ENCODE measurements at places on chromosomes 7 and 10.

GRCh38 chr7:106282852-106283251 lies 1.9 kb downstream of the NAMPT start:
- DNase-seq = no peak

DNA sequence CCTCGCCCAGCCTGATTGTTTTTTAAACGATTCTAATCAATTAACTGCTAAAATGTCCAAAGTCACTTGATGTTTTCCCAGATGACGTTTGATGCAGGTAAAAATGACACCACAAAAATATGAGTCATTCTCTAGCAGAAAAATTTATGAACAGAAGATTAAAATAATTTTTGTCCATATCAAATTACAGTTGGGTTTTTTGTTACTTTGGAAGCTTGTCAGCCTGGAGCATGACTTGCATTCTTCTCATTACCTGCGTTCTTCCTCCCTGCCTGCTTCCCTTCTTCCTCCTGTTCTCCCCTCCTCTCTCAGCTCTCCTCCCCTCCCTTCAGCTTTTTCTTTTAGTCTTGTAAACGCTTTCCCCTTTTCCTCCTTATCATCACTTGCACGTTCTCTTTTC lies 18.7 kb downstream of the IL15RA start:
- DNase-seq = no peak

DNA sequence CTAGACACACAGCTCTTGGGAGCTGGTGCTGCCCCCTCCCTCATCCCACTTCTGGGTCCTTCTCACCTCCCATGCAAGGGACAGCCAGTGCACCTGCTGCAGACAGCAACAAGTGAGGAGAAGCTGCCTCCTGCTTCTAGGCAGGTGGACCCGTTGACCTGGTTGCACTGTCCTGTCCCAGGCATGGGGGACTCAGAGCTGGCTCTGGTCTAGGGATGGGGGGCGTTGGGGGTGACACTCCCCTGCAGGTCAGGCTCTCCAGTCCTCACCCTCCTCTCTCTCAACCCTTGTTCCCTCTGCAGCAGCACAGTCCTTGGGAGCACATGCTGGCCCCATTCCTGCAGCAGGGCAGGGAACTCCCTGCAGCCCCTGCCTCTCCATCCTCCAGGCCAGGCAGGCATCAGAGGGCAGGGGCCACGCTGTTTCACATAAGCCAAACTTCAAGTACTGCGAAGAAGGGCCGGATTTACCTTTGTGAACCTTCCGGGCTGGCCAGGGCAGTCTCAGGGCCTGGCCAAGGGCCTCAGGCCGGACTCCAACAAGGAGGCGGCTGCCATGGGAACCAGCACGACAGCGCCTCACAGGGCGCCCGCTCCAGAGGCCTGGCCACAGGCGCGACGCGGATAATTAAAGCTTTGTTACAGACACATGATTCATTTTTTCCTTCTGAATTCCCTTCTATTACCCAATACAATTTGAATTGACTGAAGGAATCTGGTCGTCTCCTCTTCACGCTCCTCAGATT lies 48.5 kb downstream of the RASGEF1A start:
- DNase-seq = no peak

DNA sequence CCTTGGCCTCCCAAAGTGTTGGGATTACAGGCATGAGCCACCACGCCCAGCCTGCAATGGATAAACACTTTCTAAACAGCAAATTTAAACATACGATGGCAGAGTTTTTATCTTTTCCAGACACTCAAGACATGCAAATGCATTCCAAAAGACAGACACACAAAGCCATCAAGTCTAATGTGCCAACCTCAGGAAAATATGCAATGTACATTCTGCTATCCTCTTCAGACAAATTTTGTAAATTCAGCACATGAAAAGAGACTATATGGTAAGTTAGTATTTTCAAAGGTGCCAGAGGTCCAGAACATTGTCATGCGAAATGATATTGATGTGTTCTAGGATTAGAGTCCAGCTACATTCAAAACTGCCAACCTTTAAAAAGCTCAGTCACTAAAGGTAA lies 19.8 kb downstream of the HACD1 start:
- no peak for DNase-seq

GRCh38 chr10:77318739-77319138 lies 318.9 kb downstream of the KCNMA1 start:
- DNase-seq = no peak

- peak; percentile 47 for DNase-seq
Observed at GRCh38 chr10:24721229-24722106, 2.2 kb downstream of the ARHGAP21 start.

GRCh38 chr10:97042081-97042480 lies 143.7 kb downstream of the SLIT1 start:
- DNase-seq = no peak

- no peak for DNase-seq
Observed at GRCh38 chr7:133985300-133985699, 141.8 kb upstream of the LRGUK start.

- DNase-seq = peak; percentile 22
Observed at GRCh38 chr10:119896061-119896655, 3.6 kb downstream of the SEC23IP start.

GRCh38 chr7:128665057-128665456 lies 7.0 kb upstream of the GARIN1A start:
- DNase-seq = no peak

GRCh38 chr7:16850614-16851466 lies 30.9 kb downstream of the AGR3 start:
- no peak for DNase-seq

- DNase-seq = no peak
Observed at GRCh38 chr7:107551936-107552335, 11.8 kb downstream of the COG5 start.

- peak; percentile 72 for DNase-seq
Observed at GRCh38 chr10:17910125-17910789, 41.5 kb upstream of the SLC39A12 start.

DNA sequence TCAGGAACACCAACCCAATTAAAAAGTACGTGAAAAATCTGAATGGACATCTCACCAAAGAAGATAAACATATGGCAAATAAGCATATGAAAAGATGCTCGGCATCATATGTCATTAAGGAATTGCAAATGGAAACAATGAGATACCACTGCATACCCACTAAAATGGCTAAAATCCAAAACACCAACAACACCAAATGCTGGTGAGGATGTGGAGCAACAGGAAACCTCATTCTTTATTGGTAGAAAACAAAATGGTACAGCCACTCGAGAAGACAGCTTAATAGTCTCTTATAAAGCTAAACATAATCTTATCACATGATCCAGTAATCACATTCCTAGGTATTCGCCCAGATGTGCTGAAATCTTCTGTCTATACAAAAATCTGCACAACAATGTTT lies 13.1 kb downstream of the RSU1 start:
- DNase-seq = no peak

DNA sequence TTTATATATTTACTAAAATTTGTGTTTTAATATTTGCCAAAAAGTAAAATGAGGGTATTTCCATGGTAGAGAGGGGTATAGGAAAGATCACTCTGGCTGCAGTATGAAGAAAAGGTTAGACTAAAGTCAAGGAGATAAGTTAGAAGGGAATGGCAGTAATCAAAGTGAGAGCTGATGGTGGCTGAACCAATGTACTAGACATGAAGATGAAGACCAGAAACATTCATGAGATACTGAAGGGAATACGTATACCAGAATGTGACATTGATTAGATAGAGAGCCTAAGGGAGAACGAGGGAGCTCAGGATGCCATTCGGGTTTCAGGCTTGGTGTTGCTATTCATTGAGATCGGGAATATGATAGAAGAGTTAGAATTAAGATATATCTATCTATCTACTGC lies 7.8 kb downstream of the ZNF713 start:
- DNase-seq = no peak

- no peak for DNase-seq
Observed at GRCh38 chr7:46191296-46191695, 270.2 kb upstream of the IGFBP3 start.

DNA sequence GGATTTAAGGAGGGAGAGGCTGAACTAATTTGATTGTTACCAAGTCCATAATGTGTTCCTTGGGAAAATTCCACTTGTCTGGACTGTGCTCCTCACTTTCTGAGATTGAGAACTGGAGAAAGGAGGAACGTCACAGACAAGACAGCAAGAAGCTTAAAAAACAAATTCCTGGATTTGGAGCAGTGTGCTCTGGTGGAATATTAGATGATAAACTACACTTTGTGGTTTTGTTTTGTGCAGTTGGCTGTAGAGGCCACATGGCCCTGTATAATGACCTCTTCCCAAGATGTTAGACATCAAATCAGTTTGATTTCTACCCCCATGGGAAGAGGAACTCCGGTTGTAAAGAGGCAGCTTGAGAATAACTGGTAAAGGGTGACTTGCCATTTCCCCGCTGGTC lies 421.3 kb upstream of the GALNT17 start:
- DNase-seq = no peak

DNA sequence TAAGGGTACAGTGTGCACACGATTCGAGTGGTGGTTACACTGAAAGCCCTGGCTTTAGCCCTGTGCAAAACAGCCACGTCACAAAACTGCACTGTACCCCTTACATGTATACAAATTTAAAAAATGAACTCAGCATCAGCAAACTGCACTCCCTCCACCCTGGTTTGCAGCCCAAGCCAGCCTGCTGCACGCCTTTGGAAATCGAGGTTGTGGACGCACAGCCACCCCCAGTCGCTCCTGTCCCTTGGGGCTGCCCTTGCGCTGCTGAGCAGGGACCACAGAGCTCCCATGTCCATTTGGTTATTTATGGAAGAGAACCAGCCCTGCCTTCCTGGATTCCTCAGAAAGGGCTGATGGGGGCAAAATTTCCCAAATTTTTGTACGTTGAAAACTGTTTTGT lies 98.8 kb downstream of the INPP5A start:
- no peak for DNase-seq

- no peak for DNase-seq
Observed at GRCh38 chr10:98338896-98339295, 70.9 kb upstream of the LOXL4 start.

All from hepatocyte (in vitro differentiated cells).